ENCODE measurements at places on chromosomes 5 and 9. TPM values are rescaled to one million over a fixed set of nuclear protein-coding genes. Genes with fewer than 3 reads are reported as not detected.

DNA sequence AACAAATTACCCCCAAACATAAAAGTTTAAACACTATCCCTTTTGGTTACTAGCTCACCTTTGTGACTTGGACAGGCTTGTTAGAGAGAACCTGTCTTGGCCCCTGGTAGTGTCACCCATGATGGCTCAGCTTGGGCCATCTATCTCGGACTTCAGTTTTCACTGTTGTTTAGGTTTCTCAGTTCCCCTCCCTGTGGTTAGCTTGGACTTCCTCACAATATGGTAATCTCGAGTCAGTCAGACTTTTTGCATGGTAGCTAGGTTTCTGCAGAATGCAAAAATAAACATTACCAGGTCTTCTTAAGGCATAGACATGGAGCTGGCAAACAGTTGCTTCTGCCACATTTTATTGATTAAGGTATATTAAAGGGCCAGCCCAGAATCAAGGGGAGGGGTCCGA, 324.3 kb upstream of the RORB start:
- no peak for DNase-seq

DNA sequence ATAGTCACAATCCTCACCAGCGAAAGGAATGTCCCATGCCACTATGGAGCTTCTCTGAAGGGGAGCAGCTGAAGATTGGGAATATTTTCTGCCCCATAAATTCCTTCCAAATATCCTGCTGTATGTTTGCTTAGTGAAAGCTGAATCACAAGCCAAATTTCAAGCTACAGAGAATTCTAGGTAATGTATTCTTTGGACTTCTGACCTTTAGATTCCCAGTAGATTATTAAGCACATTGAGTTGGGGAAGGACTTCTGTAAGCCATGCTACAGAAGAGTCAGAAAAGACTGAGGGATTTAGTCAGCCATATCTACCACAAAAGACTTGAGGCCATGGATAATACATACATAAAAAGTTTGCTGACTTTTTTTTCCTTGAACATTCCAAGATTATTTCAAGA, 1342.0 kb upstream of the NUDT12 start:
- DNase-seq, result no peak

The MUSK gene
- polyA plus RNA-seq, result 0.12 TPM

- DNase-seq, result peak; percentile 80
Measured at GRCh38 chr5:137888863-137889759, at the start of gene PKD2L2. PKD2L2 (plus strand) TSS chr5:137889457; CDS start chr5:137889492, 35 bp downstream.

The PCDHGC5 gene
- polyA plus RNA-seq, result 0.36 TPM

The SNAPC4 gene
- polyA plus RNA-seq, result 13.6 TPM

Data from renal cortex interstitium (tissue), 15 donors.